ENCODE measurements at places on chromosomes 4 and X.

- no peak for DNase-seq
Measured at GRCh38 chr4:74874753-74875367, 58.1 kb upstream of the PARM1 start.

DNA sequence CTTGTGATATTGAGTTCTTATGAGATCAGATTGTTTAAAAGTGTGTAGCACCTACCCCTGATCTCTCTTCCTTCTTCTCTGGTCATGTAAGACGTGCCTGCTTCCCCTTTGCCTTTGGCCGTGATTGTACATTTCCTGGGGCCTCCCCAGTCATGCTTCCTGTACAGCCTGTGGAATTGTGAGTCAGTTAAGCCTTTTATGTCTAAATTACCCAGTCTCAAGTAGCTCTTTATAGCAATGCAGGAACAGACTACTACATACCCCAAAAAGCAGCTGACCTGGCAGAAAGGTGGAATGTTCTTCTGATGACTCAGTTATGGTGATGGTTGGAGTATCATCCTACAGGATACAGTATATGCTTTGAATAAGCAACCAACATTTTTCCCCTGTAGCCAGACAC is 11.4 kb upstream of the MCUB start:
- no peak for DNase-seq

GRCh38 chr4:141463678-141464077 is 172.7 kb upstream of the IL15 start:
- DNase-seq, result no peak

DNA sequence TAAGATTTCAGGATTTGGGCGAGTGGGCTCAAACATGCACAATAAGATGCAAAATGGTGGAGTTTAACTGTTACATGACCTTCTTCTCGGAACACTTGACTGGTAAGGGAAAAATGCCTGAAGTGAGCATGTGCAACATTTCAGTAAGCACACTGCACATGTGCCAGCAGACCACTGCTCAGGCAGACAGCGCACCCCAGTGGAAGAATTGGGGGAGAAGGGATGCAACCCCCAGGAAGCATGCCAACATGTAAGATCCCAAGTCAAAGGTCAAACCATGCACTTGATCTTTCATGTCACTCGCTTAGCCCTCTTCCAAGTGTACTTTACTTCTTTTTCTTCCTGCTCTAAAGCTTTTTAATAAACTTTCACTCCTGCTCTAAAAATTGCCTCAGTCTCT is 256.3 kb downstream of the CENPC start:
- DNase-seq, result no peak

- DNase-seq, result no peak
Measured at GRCh38 chr4:56164907-56165306, 216.2 kb downstream of the CEP135 start.

GRCh38 chr4:4948370-4948769 is 70.9 kb downstream of the CYTL1 start:
- DNase-seq, result no peak

GRCh38 chrX:143683486-143683885 is 37.1 kb downstream of the SPANXN2 start:
- DNase-seq, result no peak

GRCh38 chr4:38367642-38368174 is 296.3 kb upstream of the KLF3 start:
- no peak for DNase-seq

DNA sequence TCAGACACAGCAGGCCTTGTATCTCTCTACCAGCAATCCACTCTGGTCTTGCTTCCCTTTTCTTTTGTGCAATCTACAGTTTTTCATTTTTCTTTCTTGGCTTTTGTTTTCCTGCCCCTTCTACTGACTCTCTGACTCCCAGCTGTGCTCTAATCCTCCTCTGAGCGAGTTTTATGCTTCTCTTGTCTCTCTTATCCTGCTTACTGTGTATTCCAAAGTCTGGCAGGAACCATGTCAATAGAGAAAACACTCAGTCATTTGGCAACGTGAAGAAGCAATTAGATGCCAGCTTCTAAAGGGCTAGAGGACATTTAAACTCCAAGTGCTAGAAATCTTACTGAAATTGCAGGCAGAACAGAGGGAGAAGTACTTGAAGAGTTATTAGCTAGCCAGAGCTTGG is 984.6 kb upstream of the TENM3 start:
- DNase-seq, result no peak

GRCh38 chr4:22667332-22667940 is 25.3 kb upstream of the GBA3 start:
- DNase-seq, result no peak

DNA sequence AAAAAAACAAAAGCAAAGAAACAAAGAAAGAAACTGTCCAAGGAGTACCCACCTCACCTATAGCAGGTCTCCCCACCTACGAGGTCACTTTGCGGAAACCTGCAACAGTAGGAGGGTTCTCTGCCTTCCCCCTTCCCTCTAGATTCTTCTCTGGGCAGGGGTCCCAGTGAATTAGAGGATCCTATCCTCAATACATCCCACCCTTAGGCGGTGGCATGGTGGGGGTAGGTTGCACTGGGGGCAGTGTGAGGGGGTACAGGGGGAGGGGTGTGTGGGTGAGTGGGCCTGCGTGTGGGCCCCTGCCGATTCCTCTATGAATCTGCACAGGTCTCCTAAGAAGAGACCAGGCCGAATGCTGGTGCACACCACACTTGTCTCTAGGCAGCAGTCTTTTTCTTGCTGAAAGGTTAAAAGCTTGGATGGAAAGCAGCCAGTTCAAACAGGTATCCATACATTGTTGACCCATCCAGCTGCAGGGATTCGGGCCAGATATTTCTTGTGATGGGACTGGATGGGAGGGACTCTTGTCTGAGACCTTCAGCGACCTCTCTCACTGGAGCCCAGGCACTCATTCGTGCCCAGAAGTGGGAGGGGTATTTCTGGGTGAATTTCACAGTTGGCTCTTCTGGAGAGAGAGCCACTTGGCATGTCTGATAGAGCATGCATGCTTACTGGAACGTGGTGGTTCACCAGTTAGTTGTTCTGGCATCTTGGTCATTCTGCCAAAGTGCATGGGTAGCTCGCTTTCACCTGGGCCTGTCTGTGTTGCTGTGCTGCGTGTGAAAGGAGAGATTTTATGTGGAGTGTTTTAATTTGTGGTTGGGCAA is 65.6 kb downstream of the NBDY start:
- no peak for DNase-seq

DNA sequence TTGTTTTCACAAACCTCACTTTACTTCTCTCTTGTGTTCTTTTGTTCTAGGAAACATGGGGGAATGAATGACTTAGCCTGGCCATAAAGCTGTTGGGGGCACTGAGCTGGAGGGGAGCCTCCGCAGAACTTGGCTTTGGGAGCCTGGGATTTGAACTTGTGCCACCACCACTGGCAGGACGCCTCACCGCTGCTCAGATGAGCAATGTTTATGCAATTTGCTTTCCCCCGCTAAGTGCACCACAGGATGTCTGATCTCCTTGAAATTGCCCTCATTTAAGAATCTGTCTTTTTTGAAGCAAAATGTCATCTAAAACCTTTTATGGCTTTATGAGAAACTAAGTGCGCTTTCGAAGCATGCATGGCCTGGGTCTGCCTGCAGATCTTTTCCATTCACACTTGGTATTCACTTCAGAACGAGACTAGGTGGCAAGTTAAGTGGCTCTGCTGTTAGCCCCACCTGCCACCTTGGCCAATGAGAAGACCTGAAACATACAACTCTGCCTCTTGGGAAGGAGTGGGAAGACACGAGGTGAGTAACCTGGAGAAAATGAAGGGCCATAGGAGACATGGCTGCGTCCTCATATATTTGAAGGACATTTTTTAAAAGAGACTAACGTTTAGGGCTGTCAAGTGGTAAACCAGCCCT is 119.3 kb downstream of the LDB2 start:
- DNase-seq, result no peak

DNA sequence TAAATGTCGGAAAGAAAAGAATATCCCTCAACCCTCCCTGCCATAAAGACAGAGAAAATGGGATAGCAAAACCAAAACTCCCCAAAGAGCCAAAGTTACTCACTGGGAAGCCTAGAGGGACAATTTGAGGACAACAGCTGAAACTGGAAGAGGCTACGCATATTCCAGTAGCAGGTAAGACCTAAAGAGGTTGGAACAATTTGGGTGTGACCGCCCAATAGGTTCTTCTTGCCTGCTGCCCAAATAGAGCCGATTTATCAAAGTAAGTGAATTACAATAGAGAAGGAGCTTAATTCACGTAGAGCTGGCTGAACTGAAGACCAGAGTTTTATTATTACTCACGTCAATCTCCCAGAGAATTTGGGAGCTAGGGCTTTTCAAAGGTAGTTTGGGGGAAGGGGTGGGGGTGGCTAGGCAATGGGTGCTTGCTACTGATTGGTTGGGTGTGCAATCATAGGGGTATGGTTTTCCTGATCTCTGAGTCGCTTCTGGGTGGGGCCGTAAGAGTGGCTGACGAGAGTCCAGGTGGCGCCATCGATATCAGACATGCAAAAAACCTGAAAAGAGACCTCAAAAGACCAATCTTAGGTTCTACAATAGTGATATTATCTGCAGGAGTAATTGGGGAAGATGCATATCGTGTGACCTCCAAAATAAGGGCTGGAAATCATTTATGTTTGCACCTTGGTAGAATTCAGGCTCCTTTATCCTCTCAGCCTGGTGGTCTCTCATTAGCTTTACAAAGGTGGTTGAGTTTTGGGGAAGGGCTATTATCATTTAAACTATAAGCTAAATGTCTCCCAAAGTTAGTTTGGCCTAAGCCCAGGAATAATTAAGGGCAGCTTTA is 39.0 kb upstream of the SLC7A3 start:
- no peak for DNase-seq

DNA sequence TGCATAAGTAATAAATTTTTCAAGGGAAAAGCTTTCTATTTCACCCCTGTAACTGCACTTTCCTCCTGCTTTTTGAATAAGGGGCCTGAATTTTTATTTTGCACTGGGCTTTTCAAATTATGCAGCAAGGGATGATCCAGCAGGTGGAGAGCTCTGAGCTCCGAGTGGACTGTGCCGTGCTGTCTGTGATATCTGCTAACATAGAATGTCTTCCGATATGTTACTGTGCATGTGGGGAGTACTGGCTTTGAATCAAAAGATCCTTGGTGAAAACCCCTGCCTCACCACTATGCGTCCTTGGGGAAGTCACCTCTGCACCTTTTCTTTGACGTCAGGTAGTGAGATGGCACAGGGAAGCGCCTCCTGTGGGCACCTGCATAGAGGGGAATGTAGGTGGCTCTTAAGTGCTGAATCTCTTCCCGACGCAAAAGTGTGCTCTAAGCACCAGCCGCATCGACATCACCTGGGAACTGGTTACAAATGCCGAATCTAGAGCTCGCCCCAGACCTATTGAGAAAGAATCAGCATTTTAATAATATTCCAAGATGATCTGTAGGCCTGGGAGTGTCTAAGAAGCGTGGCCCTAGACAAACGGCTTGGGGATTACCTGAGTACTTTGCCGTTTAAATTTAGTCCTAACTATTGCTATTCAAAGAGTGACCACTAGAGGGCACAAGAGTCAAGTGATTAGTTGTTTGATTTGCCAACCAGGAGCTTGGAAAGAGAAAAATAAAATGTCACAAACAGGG is 19.2 kb upstream of the WFS1 start:
- DNase-seq, result no peak

DNA sequence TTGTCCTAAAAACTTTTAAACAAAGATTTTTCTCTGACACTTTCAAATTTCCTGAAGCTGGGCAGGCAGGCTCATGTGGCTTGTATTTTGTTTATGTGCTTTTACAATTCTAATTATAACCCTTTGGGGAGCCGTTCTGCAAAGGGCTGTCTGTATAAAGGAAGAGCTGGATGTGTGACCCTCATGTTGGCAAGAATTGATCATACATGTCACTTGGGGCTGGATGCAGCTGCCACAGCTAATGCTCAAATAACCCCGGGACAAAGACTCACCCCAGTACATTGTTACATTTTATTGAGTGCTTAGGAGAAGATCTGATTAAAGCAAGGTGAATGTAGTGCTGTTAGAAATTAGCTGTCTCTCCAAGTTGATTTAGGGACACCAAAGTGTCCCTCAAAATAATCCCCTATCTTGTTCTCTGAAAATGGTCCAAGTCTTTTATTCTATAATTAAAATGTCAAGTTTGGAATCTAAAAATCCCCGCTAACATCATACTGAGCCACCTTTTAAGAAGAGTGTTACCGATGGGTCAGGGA is 13.0 kb upstream of the DAPP1 start:
- DNase-seq, result no peak

GRCh38 chr4:76691807-76692582 is 205.9 kb downstream of the SOWAHB start:
- no peak for DNase-seq

- no peak for DNase-seq
Measured at GRCh38 chr4:183356931-183357675, 34.9 kb upstream of the CLDN24 start.

DNA sequence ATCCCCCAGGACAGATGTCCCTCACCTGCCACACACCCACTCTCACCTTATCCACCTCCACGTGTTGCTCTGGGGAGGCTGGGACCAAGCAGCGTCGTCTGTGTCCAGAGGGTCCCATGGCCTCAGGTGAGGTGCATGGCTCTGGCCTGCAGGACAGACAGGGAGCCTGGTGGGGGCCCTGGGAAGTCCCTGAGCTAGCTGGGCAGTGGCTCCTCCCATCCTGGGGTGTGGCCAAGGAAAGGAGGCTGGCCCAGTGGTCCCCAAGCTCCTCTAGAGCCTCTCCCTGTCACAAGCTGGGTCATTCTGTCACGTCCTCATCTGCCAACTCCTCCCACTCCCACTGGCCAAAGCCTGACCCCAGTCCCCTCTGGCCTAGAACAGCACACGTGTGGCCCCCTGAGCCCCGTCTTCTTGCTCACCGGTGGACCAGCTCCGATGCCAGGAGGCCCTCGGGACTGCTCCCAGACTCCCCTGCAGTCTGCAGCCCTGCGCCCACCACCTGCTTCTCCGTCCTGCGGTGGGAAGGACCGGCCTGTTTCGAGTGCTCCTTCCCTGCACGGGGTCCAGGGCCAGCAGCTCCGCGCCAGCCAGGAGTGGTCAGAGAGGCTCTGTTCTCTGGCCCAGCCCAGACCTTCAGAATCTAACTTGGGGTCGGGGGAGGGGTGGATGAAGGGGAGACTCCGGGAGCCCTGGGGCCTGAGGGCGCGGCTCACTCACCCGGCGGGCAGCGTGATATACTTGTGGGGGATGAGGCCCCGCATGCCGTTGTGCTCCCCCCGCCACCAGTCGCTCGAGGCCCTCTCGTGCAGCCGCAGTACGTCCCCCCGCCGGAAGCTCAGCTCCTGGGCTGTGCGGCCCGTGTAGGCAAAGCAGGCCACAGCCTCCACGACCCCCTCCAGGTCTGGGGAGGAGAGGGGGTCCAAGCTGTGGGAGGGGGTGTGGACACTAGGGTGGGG is 4.8 kb downstream of the AVPR2 start:
- no peak for DNase-seq

DNA sequence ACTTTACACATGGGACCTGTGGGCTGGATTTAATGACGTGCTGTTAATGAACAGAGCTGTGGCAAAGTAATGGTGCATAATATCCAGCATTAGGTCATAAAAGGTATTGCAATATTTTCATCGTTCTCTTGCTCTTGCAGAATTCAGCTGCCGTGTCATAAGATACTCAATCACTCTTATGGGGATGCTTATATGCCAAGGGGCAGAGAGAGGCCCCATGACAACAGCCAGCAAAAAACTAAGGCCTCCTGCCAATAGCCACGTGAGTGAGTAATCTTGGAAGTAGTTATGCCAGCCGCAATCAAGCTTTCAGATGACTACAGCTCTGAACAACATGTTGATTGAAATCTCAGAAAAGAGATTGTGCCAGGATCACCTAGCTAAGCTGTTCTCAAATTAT is 616.9 kb downstream of the FSTL5 start:
- no peak for DNase-seq

Measured in activated CD8-positive, alpha-beta memory T cell treated with anti-CD3 and anti-CD28 coated beads, Interleukin-2, amount 50 U/mL, for 48 hours (primary cell).